ENCODE measurements at places on chromosomes 1 and 21.
A peak's percentile ranks its signal among the peaks of the same experiment; 100 is the strongest.

DNA sequence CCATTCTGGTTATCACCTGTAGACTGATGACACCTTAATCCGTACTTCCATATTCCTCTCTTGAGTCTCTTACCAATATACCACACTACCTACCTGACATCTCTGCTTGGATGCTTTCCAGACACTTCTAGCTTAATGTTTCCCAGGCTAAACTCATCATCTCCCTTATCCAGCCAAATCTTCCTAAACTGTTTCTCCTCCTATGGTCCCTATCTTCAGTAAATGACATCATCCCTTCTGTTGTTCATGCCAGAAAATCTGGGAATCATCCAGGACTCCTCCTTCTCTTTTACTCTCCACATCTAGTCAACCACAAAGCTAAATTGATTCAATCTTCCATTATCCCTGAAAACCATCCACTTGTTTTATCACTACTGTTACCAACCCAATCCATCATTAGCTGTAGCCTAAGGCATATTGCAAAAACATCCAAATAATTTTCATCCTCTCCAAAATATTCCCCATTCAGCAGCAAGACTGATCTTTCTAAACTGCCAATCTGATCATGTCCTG is 464.1 kb upstream of the BEND5 start:
- no peak for DNase-seq

GRCh38 chr1:217892750-217893149 is 261.6 kb downstream of the SPATA17 start:
- no peak for DNase-seq

DNA sequence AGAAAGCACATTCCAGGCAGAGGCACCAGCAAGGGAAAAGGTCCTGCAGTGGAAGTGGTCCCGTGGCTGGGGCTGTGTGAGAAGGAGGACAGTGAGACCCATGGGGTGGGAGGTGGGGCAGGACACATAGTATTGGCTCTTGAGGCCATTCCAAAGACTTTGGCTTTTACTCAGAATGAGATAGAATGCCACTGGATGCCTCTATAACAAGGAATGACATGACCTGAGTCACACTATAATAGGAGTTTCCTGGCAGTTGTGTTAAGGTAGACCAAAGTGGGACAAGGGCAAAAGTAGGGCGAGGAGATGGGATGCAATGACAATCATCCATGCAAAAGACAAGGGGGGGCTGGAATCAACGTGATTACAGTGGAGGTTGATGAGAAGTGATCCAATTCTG is 24.7 kb upstream of the LAMC2 start:
- no peak for DNase-seq

GRCh38 chr1:60041783-60042182 is 31.8 kb downstream of the C1orf87 start:
- DNase-seq: no peak

DNA sequence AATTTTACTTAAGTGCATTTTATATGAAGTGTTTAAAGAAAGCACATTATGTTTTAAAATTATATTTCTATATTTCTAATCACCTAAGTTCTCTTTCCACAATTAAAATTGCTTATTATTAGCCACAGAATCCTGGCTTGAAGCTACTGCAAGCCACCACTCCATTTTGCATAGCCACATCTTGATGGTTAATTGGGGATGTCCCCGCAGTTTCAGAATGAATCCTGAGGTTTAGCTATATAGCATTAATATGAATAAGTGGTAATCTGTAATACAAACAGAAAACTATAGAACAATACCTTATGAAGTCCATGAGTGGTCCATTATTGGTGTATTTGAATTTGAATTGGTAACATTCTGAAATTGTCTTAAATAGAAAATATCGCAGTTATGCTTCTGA is 11.6 kb upstream of the GOLPH3L start:
- DNase-seq: no peak

DNA sequence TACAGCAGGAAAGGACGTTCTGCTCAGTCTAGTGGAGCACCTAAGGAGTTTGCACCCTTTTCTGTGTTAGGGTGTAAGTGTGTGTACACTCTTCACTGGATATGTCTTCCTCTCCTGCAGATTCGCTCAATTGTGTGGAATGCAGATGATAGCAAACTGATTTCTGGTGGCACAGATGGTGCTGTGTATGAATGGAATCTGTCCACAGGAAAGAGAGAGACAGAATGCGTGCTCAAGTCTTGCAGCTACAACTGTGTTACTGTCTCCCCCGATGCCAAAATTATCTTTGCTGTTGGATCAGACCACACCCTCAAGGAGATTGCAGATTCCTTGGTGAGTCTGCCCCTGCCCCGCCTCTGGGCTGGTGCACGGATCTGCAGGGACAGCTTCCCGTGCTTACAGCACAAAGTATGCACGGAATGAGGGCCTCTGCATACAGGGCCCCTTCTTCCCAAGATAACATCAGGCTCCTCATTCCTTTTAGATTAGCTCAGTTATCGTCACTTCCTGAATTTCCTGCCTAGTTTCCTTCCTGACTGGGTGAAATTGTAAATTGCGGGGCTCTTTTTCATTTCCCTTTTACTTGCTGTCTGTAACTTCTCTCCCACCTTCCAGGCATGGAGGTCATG is 34.6 kb downstream of the CFAP57 start:
- peak; percentile 49 for DNase-seq

DNA sequence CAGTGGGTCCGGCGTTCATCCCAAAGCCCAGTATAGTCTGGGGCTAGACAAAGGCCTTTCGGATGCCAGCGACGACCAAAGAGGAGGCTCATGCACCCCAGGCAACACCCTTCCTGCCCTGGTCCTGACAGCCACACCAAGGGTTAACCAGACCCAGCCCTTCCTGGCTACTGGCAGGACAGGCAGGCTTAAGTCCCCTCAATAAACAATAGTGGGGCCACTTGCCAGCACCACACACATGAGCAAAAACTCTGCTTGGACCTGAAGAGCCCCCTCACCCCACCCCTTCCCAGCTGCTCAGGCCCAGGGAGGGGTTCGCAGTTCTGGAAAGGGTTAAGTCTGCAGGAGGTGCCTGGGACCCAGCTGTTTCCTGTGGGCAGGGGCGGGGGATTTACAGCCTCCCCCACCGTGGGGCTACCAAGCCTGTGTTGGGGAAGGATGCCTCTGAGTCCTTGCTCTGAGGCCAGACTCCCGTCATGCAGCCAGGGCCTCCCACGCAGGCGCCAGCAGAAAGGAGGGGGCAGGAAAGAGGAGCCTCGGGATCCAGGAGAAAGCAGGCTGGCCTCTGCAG is 18.2 kb downstream of the PHLDA3 start:
- DNase-seq: peak; percentile 88
